ENCODE measurements at places on chromosomes 12 and 14.

- DNase-seq = no peak
Observed at GRCh38 chr14:68956724-68957123, 22.4 kb downstream of the ACTN1 start.

DNA sequence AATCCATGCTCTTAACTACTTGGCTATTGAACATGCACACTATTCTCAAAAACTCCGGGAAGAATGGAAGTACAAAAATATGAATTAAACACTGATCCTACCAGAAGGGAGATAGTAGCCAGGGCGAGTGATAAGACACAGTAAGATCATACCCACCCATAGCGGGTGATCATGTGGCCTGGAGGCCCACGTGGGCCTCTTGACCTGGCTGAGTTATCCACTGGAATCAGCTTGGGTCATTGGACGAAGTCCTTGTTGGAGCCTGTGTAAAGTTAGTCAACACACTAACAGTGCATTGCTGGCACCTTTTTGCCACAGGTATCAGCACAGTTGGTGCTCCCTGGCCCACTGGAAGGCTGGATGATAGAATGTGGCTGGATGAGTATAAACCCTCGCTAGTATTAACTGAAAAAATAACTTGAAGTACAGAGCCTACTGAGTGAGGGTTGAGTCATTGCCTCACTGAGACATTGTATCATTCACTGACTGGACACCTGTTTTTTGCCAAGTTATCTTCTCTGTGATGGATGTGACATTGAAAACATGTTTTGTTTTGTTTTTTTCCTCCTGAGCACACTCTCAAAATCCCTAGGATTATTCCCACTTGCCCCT, 149.2 kb upstream of the FUT8 start:
- DNase-seq = no peak

- no peak for DNase-seq
Observed at GRCh38 chr12:107864235-107864634, 89.7 kb downstream of the ASCL4 start.

DNA sequence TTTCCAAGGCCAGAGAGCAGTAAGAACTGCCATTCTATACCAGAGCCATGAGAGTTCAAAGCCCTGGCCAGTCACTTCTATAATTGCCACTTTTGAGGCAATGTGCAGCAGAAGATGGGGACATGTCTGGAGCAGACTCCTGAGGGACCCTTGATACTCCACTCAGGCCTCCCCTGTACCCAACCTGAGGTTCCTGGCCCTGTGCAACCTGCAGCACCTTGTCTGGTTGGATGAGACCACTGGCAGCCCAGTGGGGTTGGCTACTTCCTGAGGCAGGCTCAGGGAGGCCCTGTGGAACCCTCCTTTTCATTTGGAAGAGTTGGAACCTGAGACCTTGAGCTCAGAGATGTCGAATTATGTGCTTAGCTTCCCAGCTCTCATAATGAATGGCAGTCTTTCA, 54.4 kb downstream of the GALNT16 start:
- no peak for DNase-seq

GRCh38 chr12:85829391-85829790, 6.8 kb downstream of the RASSF9 start:
- DNase-seq = no peak

DNA sequence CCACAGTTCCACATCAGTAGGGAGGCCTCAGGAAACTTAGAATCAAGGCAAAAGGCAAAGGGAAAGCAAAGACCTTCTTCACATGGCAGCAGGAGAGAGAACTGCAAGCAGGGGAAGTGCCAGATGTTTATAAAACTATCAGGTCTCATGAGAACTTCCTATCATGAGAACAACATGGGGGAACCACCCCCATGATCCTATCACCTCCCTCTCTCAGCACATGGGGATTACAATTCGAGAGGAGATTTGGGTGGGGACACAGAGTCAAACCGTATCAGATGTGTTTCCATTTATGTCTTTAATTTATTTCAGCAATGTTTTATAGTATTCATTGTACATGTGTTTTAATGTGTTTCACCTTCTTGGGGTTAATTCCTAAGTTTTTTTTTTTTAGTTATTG, 25.8 kb downstream of the METAP2 start:
- no peak for DNase-seq

GRCh38 chr12:38279756-38280155, 36.8 kb upstream of the ALG10B start:
- DNase-seq = no peak

GRCh38 chr14:58755031-58755925, 117.5 kb downstream of the DACT1 start:
- no peak for DNase-seq

DNA sequence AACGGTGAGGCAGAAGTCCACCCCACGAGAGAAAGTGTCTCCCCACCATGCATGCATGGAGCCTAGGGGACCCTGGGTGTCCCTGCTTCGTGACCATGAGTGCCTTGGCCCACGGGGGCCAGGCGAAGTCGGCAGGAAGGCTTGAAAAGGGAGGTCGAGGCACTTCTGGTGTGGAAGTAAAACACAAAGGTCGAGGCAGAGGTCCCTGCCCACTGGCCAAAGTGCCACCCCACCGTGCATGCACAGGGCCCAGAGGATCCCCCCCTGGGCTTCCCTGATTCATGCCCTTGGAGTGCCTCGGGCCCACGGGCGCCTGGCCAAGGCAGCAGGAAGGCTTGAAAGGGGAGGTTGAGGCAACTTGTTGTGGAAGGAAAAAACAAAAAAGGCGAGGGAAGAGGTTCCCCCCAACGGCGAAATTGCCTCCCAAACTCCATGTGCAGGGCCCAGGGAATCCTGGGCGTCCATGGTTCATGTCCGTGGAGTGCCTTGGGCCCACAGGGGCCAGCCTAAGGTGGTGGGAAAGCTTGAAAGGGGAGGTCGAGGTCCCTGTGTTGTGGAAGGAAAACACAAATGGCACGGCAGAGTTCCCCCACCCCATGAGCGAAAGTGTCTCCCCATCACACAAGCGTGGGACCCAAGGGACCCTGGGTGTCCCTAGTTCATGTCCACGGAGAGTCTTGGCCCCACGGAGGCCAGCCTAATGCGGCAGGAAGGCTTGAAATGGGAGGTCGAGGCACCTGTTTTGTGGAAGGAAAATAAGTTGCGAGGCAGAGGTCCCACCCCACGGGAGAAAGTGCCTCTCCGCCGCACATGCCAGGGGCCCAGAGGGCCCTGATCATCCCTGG, 372.1 kb downstream of the ALG10 start:
- no peak for DNase-seq

DNA sequence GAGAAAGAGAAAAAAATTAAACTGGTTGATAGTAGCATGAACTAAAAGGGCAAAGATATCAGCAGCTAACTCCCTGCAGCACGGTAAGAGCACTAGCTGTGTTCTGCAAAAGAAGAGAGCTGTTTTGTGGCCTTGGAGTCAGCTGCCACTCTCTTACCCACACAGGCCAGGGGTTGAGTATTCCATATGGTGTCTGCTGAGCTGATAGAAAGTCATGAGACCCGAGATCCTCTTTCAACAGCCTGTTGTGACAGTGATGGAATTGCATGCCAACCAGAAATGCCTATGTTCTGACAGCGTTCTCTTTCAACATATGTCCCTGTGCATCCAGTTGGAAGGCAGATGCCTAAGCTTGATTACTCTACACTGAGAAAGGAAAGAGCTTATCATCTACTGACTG, 39.9 kb downstream of the TMTC1 start:
- DNase-seq = no peak

DNA sequence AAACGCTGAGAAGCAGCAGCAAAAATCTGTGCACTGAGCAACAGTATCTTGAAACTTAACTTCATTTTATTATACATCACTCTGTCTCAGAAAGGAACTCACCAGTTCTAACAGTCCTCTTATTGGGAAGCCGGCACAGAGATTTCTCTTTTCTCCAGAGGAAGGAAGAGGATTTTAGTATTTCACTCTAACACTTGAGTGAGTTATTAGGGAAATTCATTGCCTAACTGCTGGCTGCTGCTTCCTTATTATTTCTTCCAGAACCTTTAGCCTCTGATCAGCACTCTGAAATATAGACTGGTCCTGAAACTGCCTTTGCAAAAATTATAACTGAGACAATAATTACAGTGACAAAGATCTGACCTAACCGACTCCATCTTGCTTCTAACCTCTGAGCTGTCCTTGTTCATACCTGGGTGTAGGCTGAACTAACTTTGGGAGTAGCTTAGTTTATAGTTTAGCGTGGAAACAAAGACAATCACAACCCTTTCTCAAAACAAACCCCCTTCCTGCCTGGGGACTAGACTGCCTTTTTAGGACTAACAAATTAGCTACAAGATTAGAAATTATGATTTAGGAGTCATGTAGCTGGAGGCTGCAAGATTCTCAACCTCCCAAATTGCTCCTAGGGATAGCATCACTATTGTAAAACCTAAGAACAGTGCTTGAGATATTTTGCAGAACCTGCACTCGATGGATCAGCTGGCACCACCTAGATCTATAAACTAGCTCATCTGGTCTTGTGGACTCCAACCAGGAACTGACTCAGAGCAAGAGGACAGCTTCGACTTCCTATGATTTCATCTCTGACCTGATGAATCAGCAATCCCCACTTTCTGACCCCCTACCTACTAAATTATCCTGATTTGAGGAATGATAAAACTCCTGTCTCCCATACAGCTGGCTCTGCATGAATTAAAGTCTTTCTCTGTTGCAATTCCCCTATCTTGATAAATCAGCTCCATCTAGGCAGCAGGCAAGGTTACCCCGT, 117.5 kb downstream of the DYRK2 start:
- DNase-seq = no peak

DNA sequence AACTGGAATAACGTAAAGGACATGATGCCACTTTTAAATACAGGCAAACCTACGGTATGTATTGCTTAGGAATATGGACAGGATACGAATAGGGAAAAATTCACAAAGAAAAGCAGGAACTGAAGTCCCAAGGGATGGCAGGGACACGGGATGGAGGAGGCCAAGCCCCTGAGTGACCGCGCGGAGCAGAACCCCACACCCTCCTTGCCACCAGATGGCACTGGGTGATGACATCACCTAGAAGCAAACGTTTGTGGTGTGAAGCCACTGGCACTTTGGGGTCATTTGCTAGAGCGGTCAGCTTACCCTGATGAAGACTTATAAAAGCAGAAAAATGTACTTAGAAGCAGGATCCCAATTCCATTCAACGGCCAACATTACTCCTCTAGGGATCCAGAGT, 9.4 kb downstream of the DHX37 start:
- no peak for DNase-seq

- DNase-seq = no peak
Observed at GRCh38 chr12:90915353-90915752, 39.6 kb downstream of the CCER1 start.

GRCh38 chr12:42128327-42128726, 16.3 kb downstream of the GXYLT1 start:
- no peak for DNase-seq

DNA sequence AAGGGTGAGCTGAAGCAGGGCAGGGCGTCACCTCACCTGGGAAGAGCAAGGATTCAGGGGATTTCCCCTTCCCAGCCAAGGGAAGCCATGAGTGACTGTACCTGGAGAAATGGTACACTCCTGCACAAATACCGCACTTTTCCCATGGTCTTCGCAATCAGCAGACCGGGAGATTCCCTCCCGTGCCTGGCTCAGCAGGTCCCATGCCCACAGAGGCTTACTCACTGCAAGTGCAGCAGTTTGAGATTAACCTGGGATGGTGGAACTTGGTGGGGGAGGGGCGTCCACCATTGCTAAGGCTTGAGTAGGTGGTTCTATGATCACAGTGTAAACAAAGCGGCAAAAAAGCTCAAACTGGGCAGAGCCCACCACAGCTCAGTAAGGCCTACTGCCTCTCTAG, 11.0 kb upstream of the DHRS4 start:
- DNase-seq = no peak

DNA sequence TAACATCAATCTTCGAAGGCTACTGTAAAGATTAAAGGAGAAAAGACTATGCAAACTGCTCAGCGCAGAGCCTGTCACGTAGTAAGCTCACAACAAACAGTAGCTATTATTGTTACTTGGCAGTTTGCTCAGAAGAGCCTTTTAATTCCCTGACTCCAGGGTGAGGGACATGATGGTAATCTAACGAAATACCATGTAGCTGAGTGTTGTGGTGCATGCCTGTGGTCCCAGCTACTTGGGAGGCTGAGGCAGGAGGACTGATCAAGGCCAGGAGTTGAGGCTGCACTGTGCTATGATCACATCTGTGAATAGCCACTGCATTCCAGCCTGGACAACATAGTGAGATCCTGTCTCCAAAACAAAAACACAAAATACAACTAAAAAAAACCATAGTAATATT, 22.8 kb downstream of the HEBP1 start:
- no peak for DNase-seq

DNA sequence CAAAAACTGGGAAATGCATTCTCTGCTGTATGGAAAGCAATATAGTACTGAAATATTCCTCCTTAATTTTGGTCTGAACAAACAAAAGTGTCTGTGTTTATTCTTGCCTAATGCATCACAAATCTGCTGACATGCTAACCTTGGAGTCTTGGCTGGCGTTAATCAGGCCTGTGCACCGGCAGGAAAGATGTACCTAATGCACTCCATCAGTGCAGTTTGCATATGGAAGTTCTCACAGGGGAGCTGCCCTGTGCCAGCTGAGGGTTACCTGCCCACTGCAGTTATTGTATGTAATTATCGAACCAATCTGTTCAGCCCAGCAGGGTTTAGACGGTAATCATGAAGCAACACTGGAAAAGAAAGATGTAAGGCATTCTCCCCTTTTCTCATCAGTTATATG, 76.9 kb downstream of the VRK1 start:
- DNase-seq = no peak

- no peak for DNase-seq
Observed at GRCh38 chr14:35829449-35829848, 3.3 kb downstream of the BRMS1L start.

GRCh38 chr12:88401155-88401554, 179.1 kb downstream of the KITLG start:
- no peak for DNase-seq

DNA sequence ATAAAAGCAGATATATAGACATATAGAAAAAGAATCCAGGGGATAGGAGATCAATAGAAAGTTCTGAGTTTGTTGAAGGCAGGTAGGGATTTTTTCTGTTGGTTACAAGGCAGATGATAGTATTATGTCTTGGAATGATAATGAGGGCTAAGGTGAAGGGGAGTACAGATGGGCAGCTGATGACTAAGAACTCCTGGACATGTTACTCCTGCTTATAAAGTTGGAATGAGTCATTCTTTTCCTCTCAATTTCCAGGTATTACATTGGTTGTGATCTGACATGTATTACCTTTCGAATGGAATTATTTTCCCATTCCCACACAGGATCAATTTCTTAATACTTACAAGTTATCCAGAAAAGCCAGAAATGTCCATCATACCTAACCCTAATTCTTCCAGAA, 545.2 kb upstream of the MGAT4C start:
- DNase-seq = no peak

DNA sequence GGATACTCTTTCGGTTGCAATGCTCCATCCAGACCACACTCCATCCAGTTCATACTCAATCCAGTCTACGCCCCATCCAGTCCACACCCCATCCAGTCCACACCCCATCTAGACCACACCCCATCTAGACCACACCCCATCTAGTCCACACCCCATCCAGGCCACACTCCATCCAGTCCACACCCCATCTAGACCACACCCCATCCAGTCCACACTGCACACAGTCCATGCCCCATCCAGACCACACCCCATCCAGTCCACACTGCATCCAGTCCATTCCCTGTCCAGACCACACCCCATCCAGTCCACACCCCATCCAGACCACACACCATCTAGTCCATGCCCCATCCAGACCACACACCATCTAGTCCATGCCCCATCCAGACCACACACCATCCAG, 116.0 kb upstream of the RTL1 start:
- DNase-seq = no peak

GRCh38 chr12:58950739-58951100, 30.4 kb upstream of the LRIG3 start:
- no peak for DNase-seq

All from activated CD4-positive, alpha-beta T cell treated with anti-CD3 and anti-CD28 coated beads, Interleukin-2, amount 50 U/mL, for 1 hour (primary cell).